ENCODE measurements at places on chromosomes 6 and 20.

DNA sequence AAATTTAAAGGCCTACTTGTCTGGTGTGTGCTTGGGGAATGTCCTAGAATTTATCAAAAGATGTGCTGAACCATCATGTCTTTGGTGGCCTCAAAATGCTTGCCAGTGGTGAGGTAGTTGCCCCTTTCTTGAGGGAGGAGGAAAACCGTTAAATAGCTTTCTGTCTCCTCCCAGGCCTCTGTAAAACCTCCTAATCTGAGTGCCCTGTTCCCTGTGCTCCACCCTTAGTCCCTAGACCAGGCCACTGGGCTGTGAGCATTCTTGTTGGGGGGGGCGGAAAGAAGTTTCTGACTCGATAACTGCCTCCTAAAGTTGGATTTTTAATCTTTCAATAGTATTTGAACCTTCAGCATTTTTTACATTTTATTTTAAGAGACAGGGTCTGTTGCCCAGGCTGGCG is 23.1 kb downstream of the JARID2 start:
- DNase-seq, result no peak

GRCh38 chr6:3405679-3406078 is 51.2 kb downstream of the SLC22A23 start:
- no peak for DNase-seq

- DNase-seq, result no peak
Measured at GRCh38 chr6:131687022-131687421, 14.2 kb downstream of the OR2A4 start.

DNA sequence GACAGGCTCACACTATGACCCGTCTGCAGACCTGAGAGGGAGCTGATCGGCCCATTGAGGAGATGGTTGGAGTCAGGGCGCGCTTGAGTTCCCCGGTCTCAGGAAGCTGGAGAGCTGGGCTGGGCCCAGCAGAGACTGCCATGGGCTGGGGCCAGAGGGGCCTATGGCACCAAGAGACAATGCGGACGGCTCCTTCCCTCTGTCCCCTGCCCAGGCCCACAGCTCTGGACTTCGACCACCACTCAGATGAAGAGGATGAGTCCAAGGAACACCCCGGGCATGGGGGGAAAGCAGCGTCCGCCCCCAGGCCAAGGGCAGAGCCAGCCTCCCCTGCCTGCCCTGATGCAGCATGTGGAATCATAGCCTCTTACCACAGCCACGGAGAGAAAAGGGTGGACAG is 40.2 kb upstream of the PHACTR3 start:
- peak; percentile 40 for DNase-seq
